ENCODE measurements at places on chromosomes 7 and 10.

DNA sequence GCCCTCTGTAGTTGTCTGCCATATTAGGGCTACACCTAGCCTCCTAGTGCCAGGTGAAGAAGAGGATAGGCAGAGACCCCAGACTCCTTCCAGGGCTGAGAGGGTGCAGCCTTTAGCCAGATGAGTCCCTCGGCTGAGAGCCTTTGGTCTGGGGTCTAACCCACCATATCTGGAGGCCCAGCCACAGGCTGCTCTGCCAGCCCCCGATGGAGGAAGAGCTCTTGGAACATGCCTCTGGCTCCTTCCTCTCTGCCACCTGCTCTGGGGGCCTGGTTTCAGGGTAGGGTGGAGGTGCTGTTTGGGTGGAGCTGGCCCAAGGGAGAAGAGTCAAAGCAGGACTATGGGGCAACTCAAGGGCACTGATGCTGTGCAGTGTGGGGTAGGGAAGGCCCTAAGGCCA, 1.4 kb downstream of the LRRC18 start:
- no peak for DNase-seq

- DNase-seq: no peak
These were observed 149.6 kb downstream of the ADK start for GRCh38 chr10:74300666-74301065.

DNA sequence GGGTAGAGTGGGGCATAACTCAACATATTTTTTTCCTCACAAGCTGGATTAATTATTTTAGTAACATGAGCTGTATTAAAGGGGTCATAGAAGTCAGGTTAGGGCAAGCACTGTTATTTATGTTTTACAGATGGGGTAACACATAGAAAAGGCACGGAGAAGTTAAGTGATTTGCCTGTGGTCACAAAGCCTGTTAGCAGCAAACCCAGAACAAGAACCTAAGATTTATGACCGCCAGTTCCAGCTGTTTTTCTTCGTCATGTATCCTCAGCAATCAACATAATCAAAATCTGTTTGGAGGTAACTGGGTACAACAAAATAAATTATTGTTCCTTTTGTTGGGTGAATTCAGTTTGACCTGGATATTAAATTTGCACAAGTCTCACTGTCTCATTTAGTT, 57.2 kb upstream of the BET1 start:
- no peak for DNase-seq

DNA sequence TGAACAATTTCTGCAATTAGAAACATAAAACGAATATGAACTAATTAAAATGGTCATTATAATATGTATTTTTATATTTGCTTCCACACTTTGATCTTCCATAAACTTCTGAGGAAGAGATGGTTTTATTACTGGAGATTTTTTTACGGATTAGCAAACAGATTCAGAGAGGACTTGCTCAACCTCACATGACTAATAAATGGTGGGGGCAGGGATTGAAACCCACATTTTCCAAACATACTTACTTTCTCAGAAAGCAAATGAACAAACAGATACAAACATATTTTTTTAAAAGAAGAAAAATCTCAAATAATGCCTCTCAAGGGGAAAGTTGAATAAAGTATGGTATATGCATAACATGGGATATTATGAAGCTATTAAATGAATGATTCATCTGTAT, 18.3 kb downstream of the ANKMY2 start:
- no peak for DNase-seq

GRCh38 chr10:126872768-126873167, 32.5 kb upstream of the DOCK1 start:
- no peak for DNase-seq

- no peak for DNase-seq
These were observed 121.5 kb downstream of the TPST1 start for GRCh38 chr7:66326501-66327215.

GRCh38 chr10:75032813-75033212, 78.6 kb upstream of the SAMD8 start:
- DNase-seq: no peak

- DNase-seq: no peak
These were observed 8.0 kb downstream of the DLX5 start for GRCh38 chr7:97016381-97017191.

DNA sequence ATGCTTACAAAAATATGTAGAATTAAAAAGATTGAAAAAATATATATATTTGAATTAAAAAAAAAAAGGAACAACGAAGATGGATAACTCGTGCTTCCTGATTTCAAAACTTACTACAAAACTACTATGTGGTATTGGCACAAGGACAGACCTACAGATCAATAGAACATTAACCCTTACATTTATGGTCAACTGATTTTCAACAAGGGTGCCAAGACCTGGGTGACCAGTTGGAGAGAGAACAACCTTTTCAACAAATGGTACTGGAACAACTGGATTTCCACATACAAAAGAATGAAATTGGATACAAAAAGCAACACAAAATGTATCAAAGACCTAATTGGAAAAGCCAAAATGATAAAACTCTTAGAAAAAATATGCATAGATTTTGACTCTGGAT, 10.1 kb downstream of the AP3M1 start:
- no peak for DNase-seq

DNA sequence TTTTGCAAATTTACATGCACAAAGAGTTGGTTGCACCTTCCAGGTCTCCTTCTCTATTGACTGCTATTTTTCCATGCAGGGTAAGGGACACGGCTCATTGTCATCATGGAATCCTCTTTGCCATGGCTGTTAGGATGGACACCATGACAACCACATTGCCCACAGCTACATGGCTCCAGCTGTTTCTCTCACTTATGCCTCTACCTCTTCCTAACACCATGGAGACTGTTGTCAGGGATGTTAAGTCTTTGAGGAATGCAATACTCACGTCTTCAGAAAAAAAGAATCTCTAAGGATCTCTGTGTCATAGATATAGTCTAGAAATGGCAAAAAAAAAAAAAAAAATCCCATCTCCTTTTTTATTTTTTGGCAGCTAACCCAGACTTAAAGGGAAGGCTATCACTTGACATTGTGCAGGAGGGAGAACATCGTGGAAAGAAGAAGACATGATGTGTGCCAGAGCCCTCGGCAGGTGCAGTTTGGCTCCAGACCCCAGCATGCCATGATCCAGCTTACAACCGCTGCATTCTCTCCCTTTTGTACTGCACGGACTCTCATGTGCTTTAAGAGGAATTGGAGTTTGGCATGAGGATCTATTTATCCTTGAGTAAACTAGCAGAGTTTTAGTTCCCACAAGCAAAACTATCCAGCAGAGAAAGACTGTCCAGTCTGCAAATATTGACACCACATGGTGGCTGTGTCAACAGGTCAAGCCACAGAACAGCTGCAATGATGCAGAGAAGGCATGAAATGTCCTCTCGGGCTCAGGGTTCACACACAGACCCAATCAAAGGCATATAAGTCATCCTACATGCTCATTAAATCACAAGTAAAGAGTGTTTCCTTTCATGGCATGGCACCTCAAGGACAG, 70.8 kb downstream of the FRMD4A start:
- no peak for DNase-seq

DNA sequence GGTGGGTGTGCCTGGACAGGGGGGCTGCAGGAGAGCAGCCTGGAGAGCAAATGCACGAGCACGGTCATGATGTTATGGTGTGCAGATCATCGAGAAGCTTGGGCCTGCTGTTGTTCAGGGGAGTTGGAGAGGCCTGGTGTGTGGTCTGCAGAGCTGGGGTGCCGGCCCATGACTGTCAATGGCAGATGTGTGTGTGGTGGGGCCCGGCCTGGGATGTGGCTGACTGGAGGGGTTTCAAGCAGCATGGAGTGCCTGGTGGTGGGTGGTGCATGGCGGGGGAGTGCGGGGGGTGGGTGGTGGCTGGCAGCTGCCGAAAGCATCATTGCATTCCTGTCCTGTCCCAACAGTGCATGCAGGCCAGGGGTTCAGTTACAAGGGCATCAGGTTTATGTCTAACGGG, 122.6 kb downstream of the DOCK1 start:
- no peak for DNase-seq

- DNase-seq: no peak
These were observed 173.5 kb downstream of the KCNMA1 start for GRCh38 chr10:77463967-77464745.

- no peak for DNase-seq
These were observed 2.8 kb downstream of the TMEM120A start for GRCh38 chr7:75991531-75992082.

DNA sequence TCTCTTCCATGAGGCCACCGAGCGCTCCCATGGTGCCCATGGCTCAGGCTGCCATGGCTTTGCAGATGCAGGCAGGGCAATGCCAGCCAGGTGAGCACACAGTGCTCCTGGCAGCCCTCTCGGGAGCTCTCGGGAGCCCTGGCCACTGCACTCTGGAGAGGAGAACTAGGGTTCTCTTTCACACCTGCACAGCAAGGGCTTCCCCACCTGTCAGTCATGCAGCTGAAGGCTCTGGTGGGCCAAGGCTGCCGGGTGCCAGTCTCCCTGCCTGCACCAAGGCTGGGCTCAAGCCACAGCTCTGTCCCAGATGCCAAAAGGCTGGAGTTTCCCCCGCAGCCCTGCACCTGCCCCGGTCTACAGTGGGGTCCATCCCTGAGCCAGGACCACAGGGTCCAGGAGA, 32.6 kb downstream of the NUDT1 start:
- DNase-seq: no peak

DNA sequence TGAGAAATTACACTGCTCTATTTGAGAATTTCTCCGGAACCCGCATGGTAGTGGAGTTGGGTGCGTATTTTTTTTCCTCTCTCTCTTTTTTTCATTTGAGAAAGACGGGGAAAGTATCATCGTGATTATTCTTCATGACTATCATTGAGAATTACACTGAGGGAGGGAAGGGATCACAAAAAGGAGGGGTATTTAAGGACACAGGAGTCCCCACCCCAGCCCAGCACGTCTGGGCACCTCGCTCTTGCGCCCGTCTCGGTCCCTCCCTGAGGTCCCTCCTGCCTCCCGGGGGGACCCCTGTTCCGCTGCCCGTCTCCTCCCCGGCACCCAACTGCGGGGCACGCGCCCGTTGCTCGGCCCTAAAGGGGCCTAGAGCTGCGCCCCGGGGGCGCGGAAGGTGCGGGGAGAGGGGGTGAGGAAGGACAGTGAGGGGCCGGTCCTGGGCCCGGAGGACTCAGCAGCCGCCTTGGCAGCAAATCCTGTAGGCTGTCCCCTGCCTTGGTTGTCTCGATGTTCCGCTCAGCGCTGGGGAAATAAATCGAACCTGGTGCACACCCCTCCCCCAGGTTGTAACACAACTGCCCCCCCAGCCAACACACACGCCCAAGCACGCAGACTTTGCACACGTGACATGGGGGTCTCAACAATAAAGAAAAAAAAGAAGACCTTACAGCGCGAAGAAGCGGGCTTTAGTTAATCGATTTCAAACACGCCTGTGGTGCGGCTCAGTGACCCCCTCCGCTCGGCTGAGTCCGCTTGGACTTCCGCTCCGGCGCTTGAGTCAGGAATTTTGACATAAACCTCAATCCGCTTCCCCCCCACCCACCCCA, 18.6 kb upstream of the GATA3 start:
- DNase-seq: no peak

- no peak for DNase-seq
These were observed 316.9 kb upstream of the LRRN3 start for GRCh38 chr7:110774071-110774470.

- no peak for DNase-seq
These were observed 28.4 kb upstream of the EIF5AL1 start for GRCh38 chr10:79483948-79484347.

DNA sequence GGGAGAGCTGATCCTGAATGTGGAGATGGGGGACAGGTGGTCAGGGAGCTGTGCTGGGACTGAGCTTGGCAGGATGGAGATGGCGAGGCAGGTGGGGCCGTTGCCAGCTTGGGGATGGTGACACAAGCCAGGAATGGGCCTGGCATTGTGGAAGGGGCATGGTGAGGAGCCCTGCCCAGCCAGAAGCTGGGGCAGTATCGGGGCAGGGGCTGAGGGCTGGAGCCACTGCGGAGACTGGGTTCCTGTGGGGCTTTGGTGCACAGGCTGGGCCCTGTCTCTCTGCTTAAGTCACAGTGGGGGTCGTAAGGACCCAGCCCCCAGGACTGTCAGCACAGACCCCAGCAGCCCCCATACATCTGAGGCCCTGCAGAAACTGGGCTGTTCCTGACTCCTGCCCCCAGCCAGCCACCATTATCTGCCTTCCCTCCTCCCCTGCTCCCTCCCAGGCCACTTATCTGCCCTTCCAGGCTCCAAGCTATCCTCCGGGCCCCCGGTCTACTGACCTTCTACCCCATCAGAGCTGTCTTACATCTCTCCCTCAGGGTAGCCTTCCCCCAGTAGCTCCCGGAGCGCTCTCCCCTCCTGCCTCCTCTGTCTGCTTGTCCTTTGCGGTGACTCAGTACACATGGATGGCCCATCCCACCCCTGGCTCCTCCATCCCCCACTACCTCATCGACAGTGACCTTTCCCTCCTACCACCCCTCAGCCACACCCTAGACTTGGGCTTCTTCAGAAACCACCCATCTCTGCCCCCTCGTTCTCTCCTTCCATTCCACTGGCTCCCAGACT, 44.2 kb downstream of the PPIF start:
- no peak for DNase-seq

- DNase-seq: no peak
These were observed 9.5 kb upstream of the FOXL3 start for GRCh38 chr7:280461-280860.

DNA sequence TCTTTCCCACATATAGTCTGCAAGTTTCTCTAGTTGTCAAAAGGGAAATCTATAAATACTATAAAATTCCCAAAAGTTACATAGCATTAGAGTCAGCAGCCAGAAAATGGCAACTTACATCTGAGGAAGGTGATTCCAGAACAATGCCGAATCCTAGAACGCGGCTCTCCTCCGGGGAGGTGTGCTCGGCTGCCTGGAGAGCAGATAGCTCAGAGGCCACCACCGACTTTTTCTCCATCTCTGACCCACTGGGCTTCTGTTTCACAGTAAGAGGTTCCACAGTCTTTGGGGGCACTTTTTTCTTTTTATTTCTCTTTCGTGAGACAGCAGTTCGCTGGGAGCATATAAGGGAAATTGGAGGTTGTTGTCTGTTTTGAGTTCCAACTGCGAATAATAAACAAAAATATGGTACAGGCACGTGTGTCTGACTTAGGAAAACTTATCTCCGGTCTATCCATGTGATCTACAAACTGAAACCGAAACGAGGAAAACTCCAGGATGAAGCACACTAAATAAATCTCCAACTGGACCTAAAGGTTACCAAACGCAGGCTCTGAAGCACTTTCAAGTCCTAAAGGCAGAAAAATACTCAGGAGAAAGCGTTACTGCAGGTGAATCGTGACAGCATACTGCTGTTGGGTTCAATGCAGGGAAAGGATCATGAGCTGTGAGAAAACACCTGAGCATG, 36.2 kb downstream of the BEND7 start:
- DNase-seq: no peak

- no peak for DNase-seq
These were observed 18.3 kb downstream of the CPA1 start for GRCh38 chr7:130398526-130399090.

- DNase-seq: no peak
These were observed 18.6 kb upstream of the RAPGEF5 start for GRCh38 chr7:22375359-22376048.

DNA sequence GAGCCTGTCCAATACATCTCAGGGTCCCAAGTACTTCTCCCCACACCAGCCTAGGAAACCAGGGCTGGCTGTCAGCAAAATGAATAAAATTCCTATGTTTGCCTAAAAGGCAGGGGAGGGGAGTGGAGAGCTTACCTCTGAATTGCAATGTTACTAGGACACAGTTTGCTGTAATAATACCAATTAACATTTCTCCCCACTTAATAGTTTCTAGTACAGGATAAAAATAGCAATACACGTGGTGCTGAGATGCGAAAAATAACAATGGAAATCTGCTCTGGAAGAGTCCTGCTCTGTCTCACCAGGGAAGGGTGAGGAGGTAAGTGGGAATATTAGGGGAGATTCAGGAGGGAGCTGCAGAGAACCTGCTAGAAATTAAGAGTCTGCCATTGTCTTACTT, 112.3 kb downstream of the PLXNA4 start:
- no peak for DNase-seq

All from stimulated activated CD4-positive, alpha-beta T cell treated with anti-CD3 and anti-CD28 coated beads, Interleukin-12 subunit alpha, Interleukin-12 subunit beta, amount 100 ng/mL, for 4 hours (primary cell).